Stimulated activated CD4-positive, alpha-beta T cell treated with anti-CD3 and anti-CD28 coated beads, Interleukin-12 subunit alpha, Interleukin-12 subunit beta, amount 100 ng/mL, for 4 hours (primary cell): ENCODE measurements at places on chromosomes 3 and 15.
A peak's percentile ranks its signal among the peaks of the same experiment; 100 is the strongest.

DNA sequence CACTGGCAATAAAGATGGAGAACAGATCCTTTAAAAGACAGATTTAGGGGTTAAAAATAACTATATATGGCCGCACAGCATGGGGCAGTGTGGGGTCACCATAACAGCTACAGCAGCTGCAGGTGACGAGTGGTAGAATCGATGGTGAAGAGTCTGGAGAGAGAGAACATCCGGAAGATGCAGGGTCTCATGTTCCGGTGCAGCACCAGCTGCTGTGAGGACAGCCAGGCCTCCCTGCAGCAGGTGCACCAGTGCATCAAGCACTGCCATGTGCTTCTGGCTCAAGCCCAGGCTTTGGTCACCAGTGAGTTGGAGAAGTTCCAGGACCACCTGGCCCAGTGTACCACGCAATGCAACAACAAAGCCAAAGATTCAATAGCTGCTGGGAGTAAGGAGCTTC, 93.7 kb upstream of the IMPG2 start:
- DNase-seq: no peak

DNA sequence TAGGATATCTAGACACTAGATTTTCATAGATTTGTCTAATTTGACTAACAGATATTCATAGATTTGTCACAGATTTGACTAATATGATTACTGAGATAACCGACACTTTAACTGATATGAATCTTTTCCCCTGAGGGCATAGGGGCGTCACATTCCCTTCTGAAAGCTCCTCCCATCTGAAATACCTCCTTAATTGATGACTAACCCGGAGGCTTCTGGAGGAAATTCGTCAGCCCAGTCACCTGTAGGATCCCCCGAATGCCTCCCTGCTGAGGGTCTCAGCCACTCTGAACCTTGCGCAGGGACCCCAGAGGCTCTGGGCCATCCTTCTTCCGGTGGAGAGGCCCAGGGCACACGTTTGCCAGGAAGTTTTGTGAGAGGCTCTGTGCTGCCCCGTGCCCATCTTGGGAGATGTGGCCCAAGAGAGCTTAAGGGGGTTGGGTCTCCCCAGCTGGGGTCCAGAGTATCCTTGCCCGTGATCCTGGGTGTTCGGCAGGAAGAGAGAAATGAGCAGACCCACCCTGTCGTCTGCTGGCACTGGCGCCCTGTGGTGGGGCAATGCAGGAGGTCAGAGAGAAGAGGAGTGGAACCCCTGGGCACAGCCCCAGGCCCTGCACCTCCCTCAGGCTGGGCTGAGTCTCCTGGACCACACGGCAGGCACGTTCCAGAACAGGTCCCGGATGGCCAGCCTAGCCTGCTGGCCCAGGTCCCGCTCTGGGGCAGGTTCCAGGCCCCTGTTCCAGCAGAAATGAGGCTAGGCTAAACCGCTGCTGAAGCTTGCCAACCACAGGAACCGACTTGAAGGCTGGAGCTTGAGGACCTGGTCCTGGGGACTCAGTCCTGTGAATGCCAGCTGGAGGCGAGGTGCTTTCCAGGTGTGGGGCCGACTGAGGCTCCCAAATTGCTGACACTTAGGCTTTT, 1.7 kb downstream of the PLA2G4D start:
- no peak for DNase-seq

GRCh38 chr15:91414124-91414523, 314.1 kb downstream of the SV2B start:
- no peak for DNase-seq

- DNase-seq: no peak
Observed at GRCh38 chr3:48430708-48431101, 819 bp upstream of the PLXNB1 start.

GRCh38 chr3:34683851-34684250, 885.4 kb downstream of the PDCD6IP start:
- DNase-seq: peak; percentile 6

DNA sequence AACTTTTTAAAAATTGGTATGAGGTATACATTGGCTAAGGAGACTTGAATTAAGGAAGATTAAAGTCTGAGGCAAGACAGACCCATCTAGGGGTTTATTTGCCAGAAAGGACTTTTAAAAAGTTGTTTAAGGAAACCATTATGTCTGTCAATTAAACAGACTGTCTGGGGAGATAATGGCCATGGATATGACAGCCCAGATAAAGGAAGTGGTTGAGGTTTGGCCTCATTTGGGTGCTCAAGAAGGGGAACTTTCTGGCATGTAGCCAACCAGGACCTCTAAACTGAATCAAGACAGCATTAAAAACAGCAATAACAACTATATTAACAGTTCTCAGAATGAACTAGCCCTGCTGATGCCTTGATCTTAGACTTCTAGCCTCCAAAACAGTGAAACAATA, 9.9 kb upstream of the CD200R1L start:
- no peak for DNase-seq

DNA sequence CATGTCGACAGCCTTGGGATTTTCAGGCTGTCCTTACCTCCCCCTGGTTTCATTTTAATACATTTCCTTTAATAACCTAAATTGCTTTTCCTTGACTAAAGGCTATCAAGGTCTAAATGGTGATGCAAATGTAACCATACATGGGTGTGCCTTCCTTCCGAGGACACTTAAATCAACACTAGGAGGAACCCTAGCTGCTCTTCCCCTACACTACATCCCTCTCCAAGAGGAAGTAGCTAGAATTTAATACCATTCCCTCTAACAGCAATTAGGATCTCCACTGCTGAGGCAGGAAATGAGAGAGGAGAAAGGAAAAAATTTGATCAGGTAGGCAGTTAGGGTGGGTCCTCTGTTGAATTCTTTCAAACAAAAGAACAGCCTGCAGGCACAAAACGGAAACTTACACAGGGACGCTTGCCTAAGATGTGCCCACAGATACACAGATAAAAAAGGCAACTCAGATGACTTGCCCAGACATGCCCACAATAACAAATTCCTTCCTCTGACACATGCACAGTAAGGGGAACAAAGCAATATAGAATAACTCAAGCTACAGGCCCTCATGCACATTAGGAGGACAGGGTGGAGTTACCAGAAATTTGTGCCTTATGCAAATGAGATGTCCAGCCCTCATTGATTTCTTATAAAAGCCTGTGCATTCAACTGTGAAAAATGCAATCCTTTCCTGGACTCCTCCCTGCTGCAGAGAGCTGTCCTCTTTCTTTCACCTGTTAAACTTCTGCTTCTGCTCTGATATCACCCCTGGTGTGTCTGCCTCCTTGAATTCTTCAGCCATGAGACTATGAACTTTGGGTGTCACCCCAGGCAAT, 1024.4 kb upstream of the CADM2 start:
- DNase-seq: no peak

- DNase-seq: no peak
Observed at GRCh38 chr3:112894258-112894657, 47.6 kb upstream of the CD200R1L start.

- no peak for DNase-seq
Observed at GRCh38 chr3:181637456-181637855, 74.3 kb upstream of the SOX2 start.

DNA sequence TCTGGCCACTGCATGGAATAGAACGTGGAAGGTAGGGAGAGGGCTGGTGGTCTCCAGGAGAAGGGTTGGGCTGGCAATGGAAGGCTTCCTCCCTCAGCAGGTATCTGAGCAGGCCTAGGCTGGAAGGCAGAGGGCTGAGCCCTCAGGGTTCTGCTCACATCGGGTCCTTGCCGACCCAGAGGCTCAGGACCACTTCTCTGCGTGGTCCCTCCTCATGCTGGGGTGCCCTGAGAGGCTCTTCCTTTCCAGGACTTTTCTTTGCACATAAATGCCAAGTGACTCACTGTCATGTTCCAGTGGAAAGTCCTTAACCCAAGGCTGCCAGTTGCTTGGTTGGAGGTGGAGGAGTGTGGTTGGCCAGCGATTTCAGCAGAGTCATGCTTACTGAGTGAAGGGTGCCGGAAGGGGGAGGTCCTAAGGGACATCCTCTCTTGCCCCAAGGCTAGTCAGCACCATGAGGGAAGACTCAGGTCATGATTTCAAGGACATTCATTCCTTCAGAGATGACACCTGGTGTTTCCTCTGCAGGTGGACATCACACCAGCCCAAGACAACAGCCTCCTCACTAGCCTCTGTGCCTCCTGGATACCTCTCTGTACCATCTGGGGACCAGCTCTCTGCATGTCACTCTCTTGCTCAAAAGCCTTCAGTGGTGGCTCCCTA, 8.2 kb downstream of the SLC6A6 start:
- DNase-seq: no peak

DNA sequence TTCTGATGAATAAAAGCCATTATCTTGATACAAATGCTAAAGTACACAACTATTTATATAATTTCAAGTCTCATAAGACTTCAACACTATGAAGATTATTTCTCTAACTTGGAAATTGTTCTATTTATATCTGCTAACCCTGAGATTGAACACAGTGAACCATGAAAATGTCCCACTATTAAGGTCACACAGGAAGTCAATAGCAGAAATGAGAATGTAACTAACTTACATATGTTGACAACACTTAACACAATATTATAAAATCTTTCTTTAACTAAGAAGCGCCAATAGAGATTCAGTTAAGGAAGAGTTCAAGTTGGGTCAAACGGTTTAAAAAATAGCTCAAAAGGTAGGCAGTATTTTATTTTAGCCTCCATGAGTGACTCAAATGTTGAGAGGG, 551.8 kb upstream of the CBLB start:
- DNase-seq: no peak

GRCh38 chr3:42020684-42021307, 58.9 kb upstream of the ULK4 start:
- no peak for DNase-seq

DNA sequence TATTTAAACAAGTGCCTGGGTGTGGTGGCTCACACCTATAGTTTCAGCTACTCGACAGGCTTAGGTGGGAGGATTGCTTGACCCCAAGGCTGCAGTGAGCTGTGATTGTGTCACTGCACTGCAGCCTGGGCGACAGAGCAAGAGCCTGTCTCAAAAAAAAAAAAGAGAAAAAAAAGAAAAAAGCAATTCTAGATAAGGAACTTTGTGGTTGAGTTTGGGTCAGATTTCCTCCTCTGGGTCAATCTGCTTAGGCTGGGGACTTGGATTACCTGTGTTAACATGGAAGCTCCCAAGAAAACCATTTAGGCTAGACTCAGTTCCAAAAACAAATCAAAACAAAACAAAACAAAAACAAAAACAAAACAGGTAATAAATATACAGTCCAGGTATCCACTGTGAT, 50.0 kb downstream of the ITPR1 start:
- no peak for DNase-seq

GRCh38 chr15:77122576-77122975, 51.7 kb upstream of the TSPAN3 start:
- DNase-seq: no peak

DNA sequence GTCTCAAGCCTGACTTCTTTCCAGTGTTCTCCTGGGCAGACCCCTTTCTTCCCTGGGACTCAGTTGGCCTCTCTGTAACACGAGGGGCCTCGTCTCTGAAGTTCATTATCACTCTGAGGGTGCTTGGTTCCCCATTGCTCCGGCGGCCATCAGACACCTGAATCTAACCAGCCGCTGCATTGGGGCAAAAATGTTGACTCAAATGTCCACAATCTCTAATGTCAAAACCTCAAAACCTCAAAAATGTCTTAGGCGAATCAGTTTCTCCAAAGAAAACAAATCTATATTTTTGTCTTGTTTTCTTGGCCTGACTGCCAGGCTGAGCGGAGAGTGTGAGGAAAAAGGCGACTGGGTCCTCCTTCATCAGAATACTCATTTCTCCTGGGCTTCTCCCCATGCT, 220.7 kb downstream of the VPS13C start:
- DNase-seq: no peak

DNA sequence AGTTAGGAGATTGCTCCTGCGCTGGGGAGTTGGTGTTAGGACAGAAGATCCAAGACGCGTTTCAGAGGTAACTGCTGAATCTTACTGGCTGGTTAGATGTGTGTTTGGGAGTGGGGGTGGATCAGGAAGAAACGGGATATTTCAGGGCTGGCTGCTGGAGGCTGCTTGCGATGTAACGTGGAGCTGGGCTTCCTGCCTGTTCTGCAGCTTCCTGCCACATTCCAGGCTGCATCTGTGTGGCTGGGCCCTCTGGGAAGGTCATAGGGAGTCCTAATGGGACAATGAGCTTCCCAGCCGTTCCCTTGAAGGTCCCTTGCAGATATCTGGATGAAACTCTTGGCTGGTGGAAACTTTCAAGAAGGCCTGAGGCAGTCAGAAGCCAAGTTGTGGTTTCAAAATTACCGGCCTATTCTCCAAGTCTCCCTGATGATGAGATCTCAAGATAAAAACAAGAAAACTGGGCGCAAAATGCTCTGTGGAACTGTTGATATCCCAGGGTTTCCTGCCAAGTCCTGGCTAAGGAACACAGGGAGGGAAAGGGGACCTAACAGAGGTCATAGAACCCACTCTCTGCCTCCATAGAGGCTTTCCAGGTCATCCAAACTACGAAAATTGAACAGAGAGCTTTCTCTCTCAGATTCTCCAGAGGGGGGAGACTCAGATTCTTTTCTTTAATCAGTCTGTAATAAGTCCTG, 67.0 kb downstream of the NOX5 start:
- DNase-seq: no peak

GRCh38 chr3:115667738-115668065, 44.4 kb downstream of the GAP43 start:
- no peak for DNase-seq

GRCh38 chr3:39438880-39439279, 28.6 kb upstream of the MOBP start:
- DNase-seq: no peak

DNA sequence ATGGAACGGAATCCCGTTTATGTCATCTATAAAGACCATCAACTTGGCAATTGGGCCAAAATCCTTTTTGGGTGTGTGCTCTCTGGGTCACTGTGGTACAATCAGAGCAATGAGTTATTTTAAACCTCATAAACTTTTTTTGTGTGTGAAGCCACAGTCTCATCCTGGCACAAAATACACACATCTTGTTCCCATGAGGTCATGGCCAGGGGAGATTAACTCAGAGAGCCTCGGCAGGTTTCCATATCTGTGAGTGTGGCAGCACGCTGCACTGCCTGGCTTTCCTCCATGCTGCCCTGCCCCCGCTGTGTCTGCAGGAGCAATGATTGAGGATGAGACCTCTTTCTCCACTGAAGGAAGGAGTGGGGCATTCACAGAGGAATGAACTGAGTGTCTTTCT, 54.0 kb upstream of the DLG1 start:
- no peak for DNase-seq

- no peak for DNase-seq
Observed at GRCh38 chr3:116166121-116166520, 279.2 kb downstream of the LSAMP start.

GRCh38 chr3:50155891-50156290, 767 bp downstream of the SEMA3F start:
- no peak for DNase-seq

DNA sequence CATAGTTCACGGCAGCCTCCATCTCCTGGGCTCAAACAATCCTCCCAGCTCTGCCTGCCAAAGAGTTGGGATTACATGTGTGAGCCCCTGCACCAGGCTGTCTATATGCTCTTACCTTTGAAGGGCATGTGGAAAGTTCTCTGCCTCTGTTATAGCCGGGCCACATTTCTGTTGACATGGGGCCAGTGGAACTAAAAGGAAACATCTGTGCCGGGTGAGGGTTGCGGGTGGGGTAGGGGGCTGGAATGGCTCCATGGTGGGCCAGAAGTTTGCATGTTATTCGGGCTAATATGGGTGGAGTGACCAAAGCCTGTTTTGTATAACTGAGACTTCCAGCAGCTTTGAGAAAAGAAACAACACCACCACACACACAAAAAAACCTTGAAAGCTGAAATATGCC, 8.3 kb upstream of the CLEC3B start:
- no peak for DNase-seq
